ENCODE measurements at places on chromosomes 4 and X. TPM values are rescaled to one million over a fixed set of nuclear protein-coding genes. Genes with fewer than 3 reads are reported as not detected.

DNA sequence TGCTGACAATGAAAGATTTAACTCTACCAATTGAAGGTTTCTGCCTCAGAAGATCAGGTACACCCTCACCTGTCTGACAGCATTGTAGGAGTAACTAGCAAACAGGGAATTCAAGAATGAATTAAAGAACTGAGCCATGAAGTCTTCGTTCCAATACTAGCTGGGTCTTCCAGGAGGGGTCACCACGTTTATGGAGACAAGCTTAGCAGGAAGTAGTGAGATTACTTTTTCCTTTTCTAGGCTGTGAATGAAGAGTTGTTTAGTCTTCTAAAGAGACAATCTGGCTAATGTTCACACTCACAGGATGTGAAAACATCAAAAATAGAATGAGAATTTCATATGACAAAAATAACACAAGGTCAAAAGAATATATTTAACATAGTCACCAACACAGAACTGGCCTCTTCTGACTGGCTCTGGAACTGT lies 54.9 kb downstream of the REELD1 start:
- DNase-seq = no peak

Gene UGT2A2
- total RNA-seq = not detected

DNA sequence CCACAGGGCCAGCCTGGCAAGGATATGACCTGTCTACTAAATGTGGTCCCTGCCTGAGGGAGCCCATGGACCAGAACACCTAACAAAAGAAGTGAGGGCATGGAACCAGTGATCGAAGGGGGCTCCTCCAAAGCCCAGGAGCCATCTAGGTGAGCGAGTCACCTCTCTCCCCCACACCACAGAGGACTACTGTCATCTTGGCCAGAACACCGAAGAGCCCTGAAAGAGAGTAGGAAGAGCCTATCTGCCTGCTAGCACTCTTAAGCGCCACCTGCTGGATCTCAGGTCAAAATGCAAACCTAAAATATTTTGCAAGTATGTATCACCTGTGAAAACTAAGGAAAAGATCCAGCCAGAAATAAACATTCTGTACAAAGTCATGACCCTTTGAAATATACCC lies 137.9 kb upstream of the ZXDB start:
- no peak for DNase-seq

Gene SHROOM2
- total RNA-seq = 3.9 TPM

Gene KLHL4
- total RNA-seq = 0.15 TPM

DNA sequence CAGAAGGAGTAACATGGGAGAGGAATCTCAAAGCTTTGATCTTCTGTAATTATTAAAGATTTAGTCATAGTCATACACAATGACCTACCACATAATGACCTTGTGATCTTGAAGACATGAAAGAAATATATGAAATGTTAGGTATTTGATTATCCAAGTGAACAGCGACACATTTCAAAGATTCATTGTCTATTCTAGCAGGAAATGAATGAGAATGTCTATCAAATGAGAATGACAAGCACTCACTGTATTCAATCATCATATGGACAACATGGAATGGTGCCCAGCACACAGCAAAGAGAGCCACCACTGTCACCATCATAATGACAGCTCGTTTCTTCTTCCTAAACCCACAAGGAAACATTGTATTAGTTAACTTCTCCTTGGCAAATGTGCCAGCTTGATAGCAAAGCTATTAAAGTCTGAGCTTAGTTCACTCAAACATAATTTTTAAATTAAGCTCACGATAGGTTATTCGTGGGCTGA lies 50.6 kb downstream of the QRFPR start:
- DNase-seq = no peak

Gene FAM9B
- not detected for total RNA-seq

GRCh38 chr4:138535316-138535715 lies 293.2 kb upstream of the SLC7A11 start:
- DNase-seq = no peak
